ENCODE measurements at places on chromosomes 2 and 18.
A peak's percentile ranks its signal among the peaks of the same experiment; 100 is the strongest.

GRCh38 chr2:181839811-181840210 lies 51.7 kb upstream of the ITPRID2 start:
- H3K4me3 ChIP-seq: no peak overlapping the region
- H3K27ac ChIP-seq: no peak overlapping the region
- peaks cover 2% of the 10 kb centered on the region for H3K27me3 ChIP-seq
- H3K4me1 ChIP-seq: no peaks in the 10 kb centered on the region
- no peaks in the 10 kb centered on the region for H3K36me3 ChIP-seq

- no peak overlapping the region for H3K27ac ChIP-seq
- no peak overlapping the region for H3K4me3 ChIP-seq
- no peak for DNase-seq
- no peaks in the 10 kb centered on the region for H3K4me1 ChIP-seq
Observed at GRCh38 chr2:15726321-15727057, 134.8 kb downstream of the DDX1 start.

- H3K27ac ChIP-seq: no peak overlapping the region
- H3K27me3 ChIP-seq: peaks cover 3% of the 10 kb centered on the region
- no peaks in the 10 kb centered on the region for H3K4me1 ChIP-seq
- H3K4me3 ChIP-seq: no peak overlapping the region
- H3K36me3 ChIP-seq: no peaks in the 10 kb centered on the region
- DNase-seq: no peak
Observed at GRCh38 chr2:238868616-238869292, 20.9 kb downstream of the TWIST2 start.

DNA sequence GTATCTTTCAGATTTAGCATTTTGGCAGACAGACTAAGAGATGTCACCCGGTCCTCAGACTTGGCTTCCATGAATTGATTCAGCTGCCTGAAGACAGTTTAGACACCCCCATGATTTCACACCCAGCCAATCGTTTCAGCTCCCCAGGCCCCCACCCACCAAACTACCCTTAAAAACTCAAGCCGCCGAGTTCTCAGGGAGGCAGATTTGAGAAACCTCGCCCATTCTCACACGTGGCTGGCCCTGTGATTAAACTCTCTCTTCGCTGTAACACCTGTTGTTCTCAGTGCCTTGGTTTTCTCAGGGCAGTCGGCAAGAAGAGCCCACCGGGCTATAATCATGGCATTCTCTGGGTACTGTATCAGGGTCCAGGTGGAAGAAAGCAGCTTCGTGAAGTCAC lies 35.2 kb downstream of the UXS1 start:
- peaks cover 48% of the 10 kb centered on the region for H3K4me1 ChIP-seq
- peak overlapping the region; percentile 95 for H3K27ac ChIP-seq
- peak; percentile 56 for DNase-seq
- peak overlapping the region; percentile 94 for H3K4me3 ChIP-seq

GRCh38 chr2:33409417-33409955 lies 67.0 kb upstream of the RASGRP3 start:
- H3K27me3 ChIP-seq: peaks cover 2% of the 10 kb centered on the region
- no peaks in the 10 kb centered on the region for H3K4me1 ChIP-seq
- no peaks in the 10 kb centered on the region for H3K36me3 ChIP-seq

GRCh38 chr18:12606592-12607315 lies 51.2 kb downstream of the SPIRE1 start:
- H3K27ac ChIP-seq: no peak overlapping the region
- no peak overlapping the region for H3K4me3 ChIP-seq
- no peaks in the 10 kb centered on the region for H3K36me3 ChIP-seq
- no peak for DNase-seq

GRCh38 chr2:240086563-240086962 lies 33.2 kb upstream of the OR6B3 start:
- no peak for DNase-seq
- H3K27me3 ChIP-seq: peaks cover 10% of the 10 kb centered on the region
- no peak overlapping the region for H3K27ac ChIP-seq
- H3K4me1 ChIP-seq: no peaks in the 10 kb centered on the region
- no peak overlapping the region for H3K4me3 ChIP-seq

- peaks cover 6% of the 10 kb centered on the region for H3K4me1 ChIP-seq
- DNase-seq: peak; percentile 18
- H3K27ac ChIP-seq: no peak overlapping the region
- H3K4me3 ChIP-seq: peak overlapping the region; percentile 73
Observed at GRCh38 chr2:102187496-102188150, 800 bp downstream of the IL1RL2 start.

- H3K27ac ChIP-seq: no peak overlapping the region
- no peak for DNase-seq
- no peaks in the 10 kb centered on the region for H3K4me1 ChIP-seq
- H3K27me3 ChIP-seq: no peaks in the 10 kb centered on the region
Observed at GRCh38 chr18:67794521-67794920, 278.0 kb upstream of the DSEL start.

DNA sequence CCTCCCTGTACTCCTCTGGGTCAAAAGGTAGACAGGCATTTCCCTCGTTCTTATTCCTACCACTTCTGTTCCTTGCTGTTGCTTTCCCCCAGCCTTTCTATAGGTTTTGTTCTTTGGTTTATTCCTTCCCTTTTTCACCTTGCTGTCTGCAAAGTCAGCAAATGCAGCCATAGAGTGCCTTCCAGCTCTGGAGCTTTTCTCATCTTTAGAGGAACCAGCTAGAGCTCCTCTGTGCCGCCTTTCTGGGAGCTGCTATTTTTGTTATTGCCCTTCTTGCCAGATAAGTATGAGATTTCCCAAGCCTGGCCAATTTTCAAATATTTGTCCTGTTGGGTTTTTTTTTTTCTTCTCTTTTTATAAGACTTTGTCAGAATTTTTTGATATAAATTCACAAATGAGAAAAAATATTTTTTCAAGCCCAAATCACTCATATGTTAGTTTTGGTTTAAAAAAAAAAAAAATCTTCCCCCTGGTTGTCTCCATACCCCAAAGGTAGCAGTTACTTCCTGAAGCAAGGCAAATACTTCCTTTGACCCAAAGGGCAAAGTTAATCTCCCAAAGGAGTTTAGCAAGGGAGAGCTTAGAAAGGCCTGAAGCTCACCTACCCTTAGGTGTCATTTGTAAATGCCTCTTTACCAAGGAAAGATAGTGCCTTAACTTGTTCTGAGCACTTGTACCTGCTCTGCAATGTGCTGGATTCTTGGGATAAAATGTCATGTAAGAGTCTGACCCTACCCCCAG lies 5.1 kb upstream of the TTC27 start:
- H3K4me3 ChIP-seq: no peak overlapping the region
- peak overlapping the region; percentile 28 for H3K27ac ChIP-seq
- H3K36me3 ChIP-seq: no peaks in the 10 kb centered on the region
- peaks cover 3% of the 10 kb centered on the region for H3K27me3 ChIP-seq
- no peak for DNase-seq

- H3K36me3 ChIP-seq: peaks cover 6% of the 10 kb centered on the region
- no peaks in the 10 kb centered on the region for H3K4me1 ChIP-seq
- H3K27me3 ChIP-seq: peaks cover 5% of the 10 kb centered on the region
- no peak overlapping the region for H3K27ac ChIP-seq
Observed at GRCh38 chr2:118654945-118655344, 192.5 kb downstream of the EN1 start.

DNA sequence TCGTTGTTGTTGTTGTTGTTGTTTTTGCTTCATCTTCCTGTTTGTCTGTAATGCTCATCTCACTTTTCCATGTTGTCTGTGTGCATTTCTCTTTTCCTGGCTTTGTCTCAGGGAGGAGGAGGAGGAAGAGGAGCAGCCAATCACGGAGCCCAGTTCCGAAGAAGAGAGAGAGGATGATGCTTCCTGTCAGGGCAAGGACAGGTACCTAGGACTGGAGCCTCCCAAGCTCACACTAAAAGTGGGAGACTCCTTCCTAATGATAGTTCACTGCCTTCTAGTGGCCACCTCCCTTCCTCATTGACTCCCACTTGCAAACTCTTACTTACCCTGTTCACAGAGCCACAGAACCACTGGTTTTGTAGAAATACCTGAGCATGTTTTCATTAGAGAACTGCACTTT lies 179.6 kb downstream of the TPGS2 start:
- no peak overlapping the region for H3K27ac ChIP-seq
- no peak for DNase-seq
- H3K4me3 ChIP-seq: no peak overlapping the region
- H3K4me1 ChIP-seq: no peaks in the 10 kb centered on the region
- no peaks in the 10 kb centered on the region for H3K36me3 ChIP-seq

- no peak overlapping the region for H3K4me3 ChIP-seq
- H3K27me3 ChIP-seq: peaks cover 5% of the 10 kb centered on the region
- H3K27ac ChIP-seq: no peak overlapping the region
- no peak for DNase-seq
- peaks cover 17% of the 10 kb centered on the region for H3K4me1 ChIP-seq
Observed at GRCh38 chr18:54948350-54948837, 10.9 kb downstream of the CCDC68 start.

DNA sequence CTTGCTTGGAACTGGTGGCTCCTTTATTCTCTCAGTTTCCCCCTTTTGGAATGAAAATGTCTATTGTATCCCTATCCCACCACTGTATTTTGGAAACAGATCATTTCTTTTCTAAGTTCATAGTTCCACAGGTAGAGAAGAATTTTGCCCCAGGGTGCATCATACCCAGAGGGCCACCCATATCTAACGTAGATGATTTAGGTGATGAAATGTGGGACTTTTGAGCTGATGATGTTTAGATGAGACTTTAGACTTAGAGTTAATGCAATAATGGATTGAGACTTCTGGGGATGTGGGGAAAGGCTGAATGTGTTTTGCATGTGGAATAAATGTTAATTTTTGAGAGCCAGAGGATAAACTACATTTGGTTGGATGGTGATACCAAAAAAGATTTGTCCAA lies 107.9 kb upstream of the CYP26B1 start:
- peaks cover 2% of the 10 kb centered on the region for H3K27me3 ChIP-seq
- no peak overlapping the region for H3K4me3 ChIP-seq
- DNase-seq: no peak
- no peaks in the 10 kb centered on the region for H3K36me3 ChIP-seq

- DNase-seq: no peak
- H3K27me3 ChIP-seq: no peaks in the 10 kb centered on the region
- H3K4me3 ChIP-seq: peak overlapping the region; percentile 21
- H3K4me1 ChIP-seq: peaks cover 88% of the 10 kb centered on the region
Observed at GRCh38 chr2:160425434-160426151, 68.0 kb downstream of the RBMS1 start.

DNA sequence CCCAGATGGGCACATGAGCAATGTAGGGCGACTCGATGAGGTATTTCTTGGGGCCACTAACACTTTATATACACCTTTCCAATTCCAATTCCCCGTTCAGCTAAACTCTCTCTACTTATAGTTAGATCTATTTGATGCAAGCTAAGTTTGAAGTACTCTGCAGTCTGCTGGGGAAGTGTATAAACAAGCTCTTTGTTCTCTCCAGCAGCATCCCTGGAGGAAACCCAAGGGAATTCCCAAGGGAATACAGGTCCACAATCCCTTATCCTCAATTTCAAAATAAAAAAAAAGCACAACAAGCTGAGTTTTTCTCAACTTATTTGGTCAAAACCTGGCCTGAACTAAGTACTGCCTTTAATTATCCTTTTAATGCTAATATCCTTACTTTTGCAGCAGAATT lies 433.3 kb downstream of the NBAS start:
- H3K4me3 ChIP-seq: no peak overlapping the region
- H3K36me3 ChIP-seq: no peaks in the 10 kb centered on the region
- no peaks in the 10 kb centered on the region for H3K4me1 ChIP-seq
- H3K27me3 ChIP-seq: peaks cover 3% of the 10 kb centered on the region

GRCh38 chr2:229520691-229521096 lies 193.7 kb downstream of the DNER start:
- no peak overlapping the region for H3K4me3 ChIP-seq
- no peaks in the 10 kb centered on the region for H3K27me3 ChIP-seq
- no peaks in the 10 kb centered on the region for H3K4me1 ChIP-seq
- no peak overlapping the region for H3K27ac ChIP-seq
- DNase-seq: no peak

GRCh38 chr2:189327879-189328847 lies 113.1 kb upstream of the WDR75 start:
- no peaks in the 10 kb centered on the region for H3K4me1 ChIP-seq
- no peaks in the 10 kb centered on the region for H3K36me3 ChIP-seq
- no peak for DNase-seq
- H3K4me3 ChIP-seq: no peak overlapping the region
- H3K27me3 ChIP-seq: no peaks in the 10 kb centered on the region

DNA sequence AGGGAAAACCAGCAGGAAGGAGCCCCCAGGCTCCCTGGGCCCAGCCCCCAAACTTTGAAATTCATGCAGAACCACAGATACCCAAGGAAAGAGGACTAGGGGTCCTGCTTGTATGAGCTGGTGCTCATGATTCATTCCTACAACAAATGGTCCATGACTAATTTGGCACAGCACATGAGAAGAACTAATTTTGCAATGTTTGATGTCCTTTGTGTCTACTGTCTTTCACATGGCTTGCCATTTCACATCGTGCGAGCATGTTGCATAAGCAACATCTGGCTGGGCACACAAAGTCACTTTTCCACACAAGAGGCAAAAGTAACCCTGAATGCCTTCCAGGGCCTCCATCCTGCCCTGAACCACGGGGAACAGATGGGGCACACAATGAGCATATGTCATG lies 149.6 kb upstream of the APCDD1 start:
- H3K36me3 ChIP-seq: no peaks in the 10 kb centered on the region
- no peak overlapping the region for H3K27ac ChIP-seq
- DNase-seq: no peak
- no peak overlapping the region for H3K4me3 ChIP-seq
- peaks cover 5% of the 10 kb centered on the region for H3K27me3 ChIP-seq

DNA sequence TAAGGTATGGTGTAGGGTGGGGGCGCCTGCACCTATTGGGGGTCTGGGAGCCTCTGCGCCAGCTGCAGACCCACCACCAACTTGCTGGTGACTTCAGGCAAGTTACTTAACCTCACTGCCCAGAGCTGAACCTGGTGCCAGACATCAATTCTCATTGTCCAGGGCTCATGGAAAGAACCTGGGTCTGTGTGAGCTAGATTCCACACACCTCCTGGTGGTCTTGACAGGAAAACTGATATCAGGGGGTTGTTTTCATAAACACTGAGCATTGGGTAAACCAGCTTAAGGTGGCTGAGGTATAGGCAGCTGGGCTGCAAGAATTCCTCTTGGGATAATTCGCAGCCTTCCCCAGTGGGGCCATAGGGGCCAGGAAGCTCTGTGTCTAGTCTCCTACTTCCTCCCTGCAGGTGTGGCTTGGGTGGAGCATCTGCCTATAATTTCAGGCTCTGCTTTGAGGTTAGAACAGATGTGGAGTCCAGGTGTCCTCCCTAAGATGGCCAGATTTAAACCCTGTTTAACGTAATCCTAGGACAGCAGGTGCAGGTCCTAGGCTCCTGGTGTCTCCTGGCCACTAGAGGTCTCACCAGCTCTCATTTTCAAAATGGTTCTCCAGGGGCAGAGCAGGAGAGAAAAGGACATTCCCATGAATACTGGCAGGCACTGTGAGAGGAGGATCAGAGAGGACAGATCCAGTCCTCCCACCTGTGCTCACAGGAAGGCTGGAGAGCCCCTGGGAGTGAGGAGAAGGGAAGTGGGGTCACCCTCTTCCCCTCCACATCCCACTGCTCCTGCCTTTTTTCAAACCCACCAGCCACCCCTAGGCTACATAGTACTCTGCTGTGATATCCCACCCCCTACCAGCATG lies 100.4 kb upstream of the SMAD2 start:
- no peak overlapping the region for H3K27ac ChIP-seq
- no peak for DNase-seq
- H3K4me3 ChIP-seq: no peak overlapping the region
- peaks cover 4% of the 10 kb centered on the region for H3K27me3 ChIP-seq

All from immature natural killer cell (primary cell).